NCI-H460 (cell line): ENCODE measurements at places on chromosomes 2 and 18.

DNA sequence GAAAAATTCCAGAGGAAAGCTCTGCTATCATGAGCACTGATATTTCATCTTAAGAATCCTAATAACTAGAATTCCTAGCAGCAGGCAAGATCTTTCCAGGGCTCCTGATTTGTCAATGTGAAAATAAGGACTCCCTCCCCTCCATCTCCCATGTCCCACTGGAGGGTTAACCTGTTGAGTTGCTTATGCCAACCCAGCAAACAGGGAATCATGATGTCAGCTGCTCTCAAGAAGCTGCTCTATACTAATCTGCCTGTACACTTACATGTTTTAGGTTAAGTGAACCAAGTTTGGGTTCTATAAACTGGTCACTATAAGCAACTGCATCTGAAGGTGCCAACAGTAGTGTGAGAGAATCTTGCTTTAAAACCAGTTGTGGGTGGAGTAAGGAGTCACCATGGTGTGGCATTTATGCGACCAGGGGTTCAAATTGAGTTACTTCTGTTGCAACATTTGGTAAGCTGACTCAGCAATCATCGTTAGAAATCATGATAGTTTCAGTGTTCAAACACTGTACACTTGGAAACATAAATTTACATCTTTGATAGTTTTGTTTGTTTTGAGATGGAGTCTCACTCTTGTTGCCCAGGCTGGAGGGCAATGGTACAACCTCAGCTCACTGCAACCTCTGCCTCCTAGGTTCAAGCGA, 53.4 kb downstream of the STK25 start:
- no peak for DNase-seq

GRCh38 chr2:49241991-49242390, 87.7 kb upstream of the FSHR start:
- no peak for DNase-seq

GRCh38 chr2:228507870-228508269, 326.4 kb upstream of the SPHKAP start:
- DNase-seq, result no peak

DNA sequence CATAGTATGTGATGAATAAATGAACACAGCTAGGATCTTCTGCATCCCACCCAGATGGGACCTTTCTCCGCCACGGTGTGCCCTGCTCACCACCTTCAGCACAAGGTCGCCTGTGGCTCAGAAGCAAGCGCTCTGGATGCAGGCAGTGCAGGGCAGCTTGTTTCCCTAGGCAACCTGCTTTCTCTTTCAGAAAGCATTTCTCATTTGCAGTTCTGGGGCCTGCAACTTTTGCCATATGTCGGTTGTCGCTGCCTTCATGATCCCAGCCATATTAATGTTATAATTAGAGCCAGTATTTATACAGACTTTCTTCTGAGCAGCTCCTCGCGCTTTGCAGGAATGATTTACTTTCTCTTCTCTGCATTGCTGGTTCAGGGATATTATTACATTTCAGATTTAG, 692.8 kb downstream of the RNF144A start:
- no peak for DNase-seq

DNA sequence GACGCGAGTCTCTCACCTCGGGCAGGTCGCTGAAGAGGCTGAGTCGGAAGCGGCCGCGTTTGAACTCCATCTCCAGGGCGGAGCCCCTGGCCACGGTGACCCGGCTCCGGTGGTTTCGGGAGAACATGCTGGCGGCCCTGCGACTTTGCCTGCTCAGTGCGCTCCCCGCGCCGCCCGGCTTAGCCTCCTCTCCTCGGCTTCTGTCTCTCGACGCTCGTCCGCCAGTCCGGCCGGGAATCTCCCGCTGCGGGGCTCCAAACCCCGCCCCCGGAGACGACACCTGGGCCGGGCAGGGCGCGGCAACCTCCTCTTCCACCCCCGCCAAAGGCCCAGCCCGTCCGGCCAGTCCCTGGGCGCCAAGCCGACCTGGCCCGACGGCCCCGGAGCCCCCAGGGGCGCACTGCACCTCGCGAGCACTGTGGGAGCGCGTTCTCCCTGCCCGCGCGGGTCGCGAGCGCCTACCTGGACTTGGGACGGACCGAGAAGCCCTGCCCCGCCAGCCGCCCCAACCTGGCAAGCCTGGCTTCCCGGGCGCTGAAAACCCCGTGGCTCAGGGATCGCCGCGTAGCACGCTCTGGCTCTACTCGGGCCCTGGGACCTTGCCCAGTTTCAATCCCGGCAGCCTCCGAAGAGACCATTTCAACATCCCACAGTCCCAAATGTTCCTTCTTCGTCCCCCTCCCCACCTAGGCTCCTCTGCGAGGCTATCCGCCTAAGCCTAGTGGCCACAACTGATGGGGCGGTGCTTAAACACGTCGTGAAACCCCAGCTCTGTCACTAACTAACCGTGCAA, at the start of gene RTKN:
Gene RTKN (minus strand): TSS at position 248 of the 793 bp plus-strand sequence. CDS start 121 bp downstream, at position 127.
- DNase-seq, result no peak

GRCh38 chr2:8132879-8133278, 549.0 kb upstream of the ID2 start:
- no peak for DNase-seq

DNA sequence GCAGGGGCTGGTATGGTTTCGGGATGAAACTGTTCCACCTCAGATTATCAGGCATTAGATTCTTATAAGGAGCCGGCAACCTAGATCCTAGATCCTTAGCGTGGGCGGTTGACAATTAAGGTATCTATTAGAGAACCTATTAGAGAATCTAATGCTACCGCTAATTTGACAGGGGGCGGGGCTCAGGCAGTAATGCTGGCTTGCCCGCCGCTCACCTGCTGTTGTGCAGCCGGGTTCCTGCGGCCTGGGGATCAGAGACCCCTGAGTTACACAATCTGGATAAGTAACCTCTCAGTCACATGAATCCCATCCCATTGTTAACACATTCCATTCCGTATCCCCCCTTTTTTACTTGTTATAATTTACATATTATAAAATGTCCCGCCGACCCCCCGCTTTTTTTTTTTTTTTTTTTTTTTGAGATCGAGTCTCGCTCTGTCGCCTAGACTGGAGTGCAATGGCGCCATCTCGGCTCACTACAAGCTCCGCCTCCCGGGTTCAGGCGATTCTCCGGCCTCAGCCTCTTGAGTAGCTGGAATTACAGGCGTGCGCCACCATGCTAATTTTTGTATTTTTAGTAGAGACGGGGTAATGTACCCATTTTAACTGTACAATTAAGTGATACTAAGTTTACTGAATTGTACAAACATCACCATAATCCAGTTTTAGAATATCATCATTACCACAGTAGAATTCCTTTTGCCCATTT, 42.0 kb upstream of the GPD2 start:
- no peak for DNase-seq

DNA sequence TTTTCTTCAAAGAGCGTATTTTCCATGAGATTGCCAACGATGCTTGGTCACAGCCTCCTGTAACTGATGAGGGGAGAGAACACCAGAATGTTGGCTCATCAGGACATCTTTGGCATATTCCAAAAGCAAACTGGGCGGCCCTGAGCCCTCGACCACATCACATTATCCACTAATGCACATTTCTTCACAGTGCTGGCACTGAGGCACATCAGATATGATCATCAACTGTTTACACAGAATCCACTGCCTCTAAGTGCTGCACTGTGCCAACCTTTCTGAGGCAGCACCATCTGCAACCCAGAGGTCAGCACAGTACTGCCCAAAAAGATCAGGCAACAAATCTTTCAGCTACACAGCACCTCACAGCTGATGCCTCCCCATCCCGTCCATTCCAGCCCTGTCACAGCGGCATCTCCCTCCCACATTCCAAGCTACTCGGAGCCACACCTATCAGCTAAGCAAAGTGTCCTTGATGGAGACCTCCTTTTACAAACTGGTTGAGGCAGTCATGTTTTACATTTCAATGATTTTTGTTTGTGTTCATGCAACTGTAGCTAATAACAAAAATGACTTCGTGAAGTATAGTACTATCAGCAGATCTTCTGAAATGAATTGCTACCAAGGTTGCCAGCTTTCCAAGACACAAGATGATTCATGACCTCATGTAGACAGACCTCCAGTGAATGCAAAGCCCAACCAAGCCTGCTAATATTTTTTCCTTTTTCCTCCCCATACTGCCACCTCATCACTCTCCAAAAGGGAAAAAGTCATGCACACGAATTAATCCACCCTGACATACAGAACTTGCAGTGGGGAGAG, 32.3 kb downstream of the MYO5B start:
- no peak for DNase-seq

DNA sequence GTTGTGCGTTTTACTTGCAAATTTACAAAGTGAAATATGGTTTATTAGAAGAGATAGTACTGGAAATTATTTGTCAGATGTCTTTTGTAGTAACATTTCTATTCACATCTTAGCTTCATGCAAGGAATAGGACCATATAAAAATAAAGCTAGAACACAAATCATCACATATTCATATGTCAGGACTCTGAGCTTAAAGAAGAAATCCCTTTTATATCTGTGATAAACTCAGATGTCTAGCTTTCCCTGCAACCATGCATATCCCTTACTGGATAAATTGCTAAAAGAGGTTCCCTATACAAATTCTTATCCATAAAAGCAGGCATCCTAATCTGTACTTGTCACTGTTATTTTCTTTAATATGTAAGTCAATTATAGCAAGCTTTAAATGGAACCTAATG, 178.5 kb downstream of the NRXN1 start:
- no peak for DNase-seq

DNA sequence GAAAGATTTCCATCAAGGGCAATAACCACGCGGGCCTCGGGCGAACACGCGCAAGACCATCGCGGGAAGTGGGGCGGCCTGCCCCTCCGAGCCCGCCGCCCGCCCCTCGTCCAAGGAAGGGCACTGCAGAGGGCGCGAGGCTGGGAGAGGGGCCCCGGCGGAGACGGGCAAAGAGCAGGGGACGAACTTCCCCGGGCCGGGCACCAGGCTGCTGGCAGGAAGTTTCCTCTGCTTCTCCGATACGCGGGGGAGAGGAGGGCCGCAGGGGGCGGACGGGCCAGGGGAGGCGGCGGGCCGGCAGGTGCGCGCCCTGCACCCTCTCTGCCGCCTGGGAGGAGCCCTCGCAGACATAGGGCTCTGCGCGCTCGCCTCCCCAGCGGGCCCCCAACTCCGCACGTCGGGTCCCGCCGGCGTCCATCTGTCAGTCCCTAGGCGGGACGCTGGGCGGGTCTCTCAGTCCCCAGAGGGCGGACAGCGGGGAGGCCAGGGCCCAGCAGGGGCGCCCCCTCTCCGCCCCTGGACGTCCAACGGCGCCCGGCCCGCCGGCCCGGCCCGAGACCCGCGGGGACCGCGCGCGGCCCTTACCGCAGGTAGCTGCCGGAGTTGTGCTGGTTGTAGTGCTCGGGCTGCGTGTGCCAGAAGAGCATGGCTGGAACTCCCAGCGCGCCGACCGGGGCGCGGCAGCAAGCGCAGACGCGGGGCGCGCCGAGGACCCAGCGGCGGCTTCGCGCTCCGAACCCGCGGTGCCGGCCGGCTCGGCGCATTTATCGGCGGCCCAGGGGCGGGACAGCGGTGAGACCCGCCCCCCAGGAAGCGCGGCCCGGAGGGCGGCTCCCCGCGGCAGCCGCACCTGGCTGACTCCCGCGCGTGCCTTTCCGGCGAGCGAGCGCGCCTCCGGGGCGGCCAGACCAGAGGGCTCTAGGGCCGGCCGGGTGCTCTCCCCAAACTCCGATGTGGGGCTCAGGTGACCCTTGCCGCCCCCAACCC, at the start of gene TFCP2L1:
Gene TFCP2L1 (minus strand): TSS at position 740 of the 987 bp plus-strand sequence. CDS start 93 bp downstream, at position 647.
- no peak for DNase-seq

- no peak for DNase-seq
These were observed 242.2 kb downstream of the CDH20 start for GRCh38 chr18:61575419-61575818.

DNA sequence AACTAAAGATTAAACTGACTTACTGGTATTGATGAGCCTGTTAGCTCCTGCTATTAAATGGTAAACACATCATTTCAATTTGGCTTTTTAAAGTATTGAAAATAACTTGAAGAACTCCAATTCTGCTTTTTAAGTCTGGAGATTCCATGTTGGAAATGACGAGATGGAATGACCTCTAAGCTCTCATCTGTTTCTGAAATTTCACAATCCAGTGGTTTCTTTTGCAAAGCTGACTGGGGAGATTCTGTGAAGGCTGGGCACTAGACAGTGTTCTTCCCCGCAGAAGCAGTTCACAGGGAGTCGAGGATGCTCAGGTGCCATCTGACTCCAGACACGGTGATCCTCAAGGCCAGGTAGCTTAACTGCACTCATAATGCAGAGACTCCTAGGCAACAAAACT, 44.7 kb downstream of the DHRS9 start:
- DNase-seq, result no peak

GRCh38 chr2:179344280-179344964, 79.8 kb upstream of the SESTD1 start:
- DNase-seq, result peak; percentile 49

DNA sequence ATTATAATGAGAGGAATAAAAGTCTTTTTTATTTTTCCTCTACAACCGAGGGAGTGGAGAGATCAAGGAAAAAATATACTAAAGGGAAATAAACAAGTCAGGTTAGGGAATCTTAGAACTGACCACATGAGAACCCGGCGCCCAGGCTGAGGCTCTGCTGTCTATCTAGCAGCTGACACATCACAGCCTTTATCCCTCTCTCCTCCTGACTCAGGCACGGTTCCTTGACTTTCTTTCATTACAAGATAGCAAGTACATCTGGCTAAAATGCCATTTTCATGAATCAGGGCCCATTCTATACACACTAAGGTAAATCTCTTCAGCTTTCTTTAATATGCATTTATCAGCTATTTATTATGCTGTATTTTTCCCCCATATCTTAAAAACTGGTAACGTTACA, 296.0 kb downstream of the TMX3 start:
- no peak for DNase-seq

GRCh38 chr18:24346254-24346653, 51.4 kb downstream of the OSBPL1A start:
- no peak for DNase-seq
